Stimulated activated CD8-positive, alpha-beta memory T cell treated with anti-CD3 and anti-CD28 coated beads, Interleukin-12 subunit alpha, Interleukin-12 subunit beta, amount 100 ng/mL, for 1 hour (primary cell): ENCODE measurements at places on chromosomes 1 and 21.

- no peak for DNase-seq
Observed at GRCh38 chr1:231612393-231613089, 14.0 kb upstream of the DISC1 start.

- DNase-seq, result no peak
Observed at GRCh38 chr1:208335371-208336136, 91.4 kb upstream of the PLXNA2 start.

DNA sequence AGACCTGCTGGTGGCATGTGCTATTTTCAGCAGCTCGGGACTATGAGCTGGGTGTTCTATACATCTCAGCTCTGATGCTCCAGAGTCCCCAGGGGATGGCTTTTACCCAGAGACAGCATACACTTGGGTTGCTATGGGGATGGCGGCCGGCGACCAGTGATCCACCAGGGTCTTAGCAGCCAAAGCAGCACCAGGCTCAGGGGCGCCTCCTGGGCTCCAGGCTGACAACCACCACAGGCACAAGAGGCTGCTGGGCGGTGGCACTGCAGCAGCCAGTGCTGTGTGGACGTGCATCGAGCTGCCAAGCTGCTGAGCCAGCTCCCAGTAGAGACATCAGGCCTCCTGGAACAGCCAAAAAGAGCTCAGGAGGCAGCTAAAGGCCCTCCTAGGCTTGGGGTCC is 37.6 kb upstream of the CLSTN1 start:
- no peak for DNase-seq

GRCh38 chr1:56577406-56578137 is 1.8 kb downstream of the PLPP3 start:
- no peak for DNase-seq

- DNase-seq, result no peak
Observed at GRCh38 chr1:107965110-107965991, at the start of gene VAV3. Gene VAV3 (minus strand): TSS chr1:107965180. CDS start chr1:107964869, 311 bp downstream.

DNA sequence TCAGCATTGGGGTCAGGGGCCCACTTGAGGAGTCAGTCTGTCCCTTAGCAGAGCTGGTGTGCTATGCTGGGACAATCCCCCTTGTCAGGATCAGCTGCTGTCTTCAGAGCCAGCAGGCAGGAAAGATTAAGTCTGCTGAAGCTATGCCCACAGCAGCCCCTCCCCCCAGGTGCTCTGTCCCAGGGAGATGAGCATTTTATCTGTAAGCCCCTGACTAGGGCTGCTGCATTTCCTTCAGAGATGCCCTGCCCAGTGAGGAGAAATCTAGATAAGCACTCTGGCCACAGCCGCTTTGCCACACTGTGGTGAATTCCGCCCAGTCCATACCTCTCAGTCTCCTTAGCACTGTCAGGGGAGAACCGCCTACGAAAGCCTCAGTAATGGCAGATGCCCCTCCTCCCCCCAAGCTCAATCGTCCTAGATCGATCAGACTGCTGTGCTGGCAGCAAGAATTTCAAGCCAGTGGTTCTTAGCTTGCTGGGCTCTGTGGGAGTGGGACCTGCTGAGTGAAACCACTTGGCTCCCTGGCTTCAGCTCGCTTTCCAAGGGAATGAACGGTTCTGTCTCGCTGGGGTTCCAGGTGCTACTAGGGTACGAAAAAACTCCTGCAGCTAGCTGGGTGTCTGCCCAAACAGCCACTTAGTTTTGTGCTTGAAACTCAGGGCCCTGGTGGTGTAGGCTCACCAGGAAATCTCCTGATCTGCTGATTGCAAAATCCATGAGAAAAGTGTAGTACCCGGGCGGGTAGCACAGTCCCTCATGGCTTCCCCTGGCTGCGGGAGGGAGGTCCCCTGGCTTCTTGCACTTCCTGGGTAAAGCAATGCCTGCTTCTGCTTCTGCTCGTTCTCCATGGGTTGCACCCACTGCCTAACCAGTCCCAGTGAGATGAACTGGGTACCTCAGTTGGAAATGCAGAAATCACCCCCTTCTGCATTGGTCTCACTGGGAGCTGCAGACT is 25.1 kb upstream of the TP53BP2 start:
- DNase-seq, result no peak

DNA sequence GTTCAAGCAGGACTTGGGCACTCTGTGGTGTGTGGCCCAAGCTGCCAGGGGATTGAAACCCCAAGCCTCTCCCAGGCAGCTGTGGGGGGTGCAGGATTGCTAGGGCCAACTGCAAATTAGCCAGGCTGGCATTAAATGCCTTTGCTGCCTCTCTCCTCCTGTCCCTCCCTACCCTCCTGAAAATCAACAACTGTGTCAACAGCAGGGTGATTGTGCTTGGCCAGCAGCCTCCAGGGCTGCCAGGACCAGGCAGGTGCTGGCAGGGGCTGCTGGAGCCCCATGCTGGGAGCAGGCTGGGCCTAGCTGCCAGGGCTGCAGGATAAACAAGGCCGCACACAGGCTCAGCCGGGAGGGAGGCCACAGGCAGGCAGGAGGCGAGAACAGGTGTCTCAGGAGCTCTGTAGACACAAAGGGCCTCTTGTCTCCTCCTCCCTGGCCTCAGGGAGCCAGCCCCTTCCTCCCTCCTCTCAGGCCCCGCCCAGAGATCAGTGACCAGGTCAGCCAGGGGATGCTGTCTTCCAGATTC is 11.4 kb downstream of the SOX13 start:
- no peak for DNase-seq

- DNase-seq, result no peak
Observed at GRCh38 chr1:182111496-182111895, 50.0 kb upstream of the ZNF648 start.

- no peak for DNase-seq
Observed at GRCh38 chr1:21239221-21239620, 51.0 kb downstream of the ECE1 start.
